ENCODE measurements at places on chromosomes 6 and 20.

GRCh38 chr20:22924949-22925612, 110.0 kb upstream of the SSTR4 start:
- no peak for DNase-seq

GRCh38 chr20:46621492-46621891, 29.8 kb downstream of the SLC13A3 start:
- no peak for DNase-seq

DNA sequence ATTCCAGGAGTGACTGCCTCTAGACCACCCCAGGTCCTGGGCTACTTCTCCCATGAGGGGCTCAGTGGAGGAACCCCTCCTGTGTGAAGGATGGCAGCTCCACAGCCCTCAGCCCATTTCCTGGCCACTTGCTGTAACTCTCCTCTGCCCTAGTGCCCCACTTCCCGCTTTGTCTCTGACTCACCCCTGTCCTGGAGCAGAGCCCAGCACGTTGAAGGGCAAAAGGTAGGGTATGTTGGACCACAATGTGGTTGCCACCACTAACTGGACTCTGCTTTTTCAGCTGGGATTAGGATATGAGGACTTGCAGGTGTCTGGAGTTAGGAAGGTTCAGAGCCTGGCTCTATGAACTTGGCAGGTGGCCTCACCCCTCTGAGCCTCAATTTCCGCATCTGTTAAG, 2.4 kb downstream of the MYBL2 start:
- peak; percentile 70 for DNase-seq

- DNase-seq: no peak
Observed at GRCh38 chr6:92069781-92070180, 1349.6 kb downstream of the EPHA7 start.

Measured in HT-29 (cell line).